Activated gamma-delta T cell treated with anti-CD3 and anti-CD28 coated beads, Interleukin-2, amount 50 U/mL, for 16 hours (primary cell): ENCODE measurements at places on chromosomes 4 and X.

DNA sequence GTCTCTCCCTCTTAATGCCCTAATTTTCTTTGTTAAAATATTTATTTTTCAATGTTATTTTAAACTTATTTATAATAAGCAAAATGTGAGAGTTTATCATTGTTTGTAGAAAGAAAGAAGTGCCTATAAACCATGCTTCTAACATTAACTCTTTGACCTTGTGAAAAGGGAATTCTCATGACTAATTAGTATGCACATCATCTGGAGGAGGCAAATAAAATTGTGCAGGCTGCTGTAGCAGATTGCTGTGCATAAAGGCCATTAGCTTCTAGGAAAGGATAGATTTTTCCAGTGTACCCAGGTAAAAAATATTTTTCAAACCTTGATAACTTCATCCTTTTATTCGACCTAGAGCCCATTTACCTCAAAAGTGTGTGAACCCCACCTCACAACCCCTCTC lies 84.6 kb upstream of the GUCY1A1 start:
- DNase-seq = no peak

GRCh38 chr4:70915036-70915815 lies 13.1 kb downstream of the MOB1B start:
- DNase-seq = no peak

DNA sequence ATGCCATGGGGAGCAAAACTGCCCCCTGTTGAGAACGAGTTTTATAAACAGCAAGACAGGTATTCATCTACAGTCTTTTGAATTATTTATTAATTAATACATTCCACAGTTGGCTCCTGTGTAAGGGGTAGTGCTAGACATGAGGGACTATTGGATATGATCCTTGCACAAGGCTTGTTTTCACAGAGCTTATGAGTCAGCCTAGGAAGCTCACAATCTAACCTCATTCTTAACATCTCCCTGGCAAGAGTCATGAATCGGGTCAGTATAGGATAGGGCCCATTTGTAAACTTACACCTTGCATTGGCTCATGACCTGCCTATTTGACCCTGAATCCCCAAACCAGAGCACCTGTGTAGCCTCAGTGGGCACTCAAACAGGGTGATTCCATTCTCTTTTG lies 209.1 kb upstream of the HCCS start:
- no peak for DNase-seq

DNA sequence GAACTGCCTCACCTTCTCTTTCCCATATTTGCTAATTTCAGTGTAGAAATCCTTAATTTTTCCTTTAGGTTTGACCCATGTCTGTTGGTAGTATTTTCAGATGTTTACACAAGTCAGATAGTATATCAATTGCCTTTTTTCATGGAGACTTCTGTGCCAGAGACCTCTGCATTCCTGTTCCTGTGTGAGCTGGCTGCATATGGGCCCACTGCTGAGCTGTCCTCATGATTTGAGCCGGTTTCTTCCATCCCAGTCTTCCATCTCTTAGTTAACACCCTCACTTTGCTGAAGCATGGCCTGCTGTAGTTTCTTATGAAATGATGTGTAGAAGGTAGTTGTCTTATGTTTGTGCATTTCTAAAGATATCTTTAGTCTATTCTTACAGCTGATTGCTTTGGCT lies 40.0 kb downstream of the CDS1 start:
- no peak for DNase-seq

DNA sequence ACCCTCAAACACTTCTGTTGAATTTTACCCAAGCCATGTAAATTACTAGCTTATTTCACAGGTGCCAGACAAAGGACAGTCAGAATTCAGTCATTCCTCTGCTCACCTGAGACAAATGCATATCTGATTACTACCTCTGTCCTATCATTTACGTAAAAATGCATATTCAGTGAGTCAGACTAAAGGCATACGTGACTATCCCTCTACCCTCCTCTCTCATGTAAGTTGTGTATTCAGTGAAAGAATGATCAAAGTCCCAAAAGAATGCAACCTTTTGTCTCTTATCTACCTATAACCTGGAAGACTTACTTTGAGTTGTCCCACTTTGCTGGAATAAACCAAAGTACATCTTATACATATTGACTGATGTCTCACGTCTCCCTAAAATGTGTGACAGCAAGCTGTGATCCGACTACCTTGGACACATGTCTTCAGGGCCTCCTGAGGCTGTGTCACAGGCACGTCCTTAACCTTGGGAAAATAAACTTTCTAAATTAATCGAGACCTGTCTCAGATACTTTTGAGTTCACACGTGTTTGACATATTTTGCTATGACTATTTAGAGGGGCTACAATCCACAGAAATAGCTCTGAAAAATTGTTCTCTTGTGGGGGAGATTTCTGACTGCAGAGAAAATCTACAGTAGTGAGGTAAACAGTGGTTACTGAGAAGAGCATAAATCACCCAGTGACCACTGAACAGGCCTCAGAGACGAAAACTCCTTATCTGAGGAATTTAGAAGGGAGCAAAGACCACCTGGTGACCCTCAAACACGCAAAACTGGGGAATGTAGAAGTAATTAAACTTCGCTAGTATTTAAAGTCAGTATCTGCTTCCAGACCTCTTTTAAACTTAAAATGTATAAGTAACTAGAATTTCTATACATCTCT lies 1575.8 kb downstream of the STIM2 start:
- no peak for DNase-seq

DNA sequence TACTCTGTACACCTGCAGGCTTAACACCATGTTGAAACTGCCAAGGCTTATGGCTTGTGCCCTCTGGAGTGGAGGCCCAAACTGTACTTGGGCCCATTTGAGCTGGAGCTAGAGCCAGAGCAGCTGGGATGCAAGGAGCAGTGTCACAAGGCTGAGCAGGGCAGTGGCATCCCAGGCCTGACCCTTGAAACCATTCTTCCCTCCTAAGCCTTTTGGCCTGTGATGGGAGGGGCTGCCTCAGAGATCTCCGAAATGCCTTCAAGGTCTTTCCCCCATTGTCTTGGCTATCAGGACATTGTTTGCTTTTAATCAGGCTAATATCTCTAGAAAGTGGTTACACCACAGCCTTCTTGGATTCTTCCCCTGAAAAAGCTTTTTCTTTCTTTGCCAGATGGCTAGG lies 10.9 kb upstream of the PNMA5 start:
- DNase-seq = no peak

- DNase-seq = no peak
Measured at GRCh38 chr4:124947622-124948265, 235.2 kb upstream of the ANKRD50 start.

DNA sequence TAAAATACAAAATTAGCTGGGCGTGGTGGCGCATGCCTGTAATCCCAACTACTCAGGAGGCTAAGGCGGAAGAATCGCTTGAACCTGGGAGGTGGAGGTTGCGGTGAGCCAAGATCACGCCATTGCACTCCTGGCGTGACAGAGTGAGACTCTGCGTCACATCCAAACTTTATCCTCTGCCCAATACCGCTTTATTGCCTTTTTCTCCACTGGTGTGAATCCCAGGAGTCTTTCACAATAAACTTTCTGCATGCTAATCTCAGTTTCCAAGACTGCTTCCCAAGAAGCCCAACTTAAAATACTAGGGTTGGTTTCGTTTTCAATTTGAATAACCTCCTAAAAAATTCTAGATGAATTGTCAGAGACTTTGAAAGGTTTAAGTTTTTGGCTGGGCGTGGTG lies 27.2 kb upstream of the DHX15 start:
- no peak for DNase-seq

DNA sequence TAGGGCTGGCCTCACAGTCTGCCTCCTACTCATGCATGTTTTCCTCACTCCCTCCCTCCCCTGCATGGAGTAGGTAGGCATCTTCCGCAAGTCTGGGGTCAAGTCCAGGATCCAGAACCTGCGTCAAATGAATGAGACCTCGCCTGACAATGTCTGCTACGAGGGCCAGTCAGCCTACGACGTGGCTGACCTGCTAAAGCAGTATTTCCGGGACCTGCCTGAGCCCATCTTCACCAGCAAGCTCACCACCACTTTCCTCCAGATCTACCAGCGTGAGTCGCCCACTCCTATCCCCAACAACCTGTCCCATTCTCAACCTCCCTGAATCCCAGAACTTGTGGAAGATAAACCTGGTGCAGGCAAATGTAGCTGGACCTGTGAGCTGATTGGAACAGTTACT lies 73.4 kb downstream of the STARD8 start:
- no peak for DNase-seq

GRCh38 chr4:83172371-83172770 lies 57.8 kb upstream of the PLAC8 start:
- DNase-seq = no peak

DNA sequence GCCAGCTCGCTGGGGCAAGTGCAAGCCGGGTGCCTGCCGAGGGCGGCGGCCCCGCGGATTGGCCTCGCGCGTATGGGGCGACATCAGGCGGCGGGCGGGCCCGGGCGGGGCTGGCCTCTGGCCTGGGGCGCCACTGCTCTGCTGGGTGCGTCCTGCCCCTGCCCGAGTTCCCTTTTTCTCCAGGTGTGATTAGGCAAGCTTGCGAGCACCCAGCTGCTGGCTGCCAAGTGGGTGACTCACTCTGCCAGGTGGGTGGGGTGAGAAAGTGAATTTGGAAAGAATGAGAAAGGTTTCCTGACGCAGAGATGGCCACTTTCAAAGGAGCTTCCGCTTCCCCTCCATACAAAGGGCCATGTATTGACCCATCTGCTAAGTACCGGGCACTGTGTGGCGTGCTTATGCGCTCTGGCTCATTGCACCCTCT lies 32.5 kb downstream of the FGFBP1 start:
- DNase-seq = no peak

GRCh38 chr4:156118507-156119220 lies 165.0 kb upstream of the CTSO start:
- DNase-seq = no peak

DNA sequence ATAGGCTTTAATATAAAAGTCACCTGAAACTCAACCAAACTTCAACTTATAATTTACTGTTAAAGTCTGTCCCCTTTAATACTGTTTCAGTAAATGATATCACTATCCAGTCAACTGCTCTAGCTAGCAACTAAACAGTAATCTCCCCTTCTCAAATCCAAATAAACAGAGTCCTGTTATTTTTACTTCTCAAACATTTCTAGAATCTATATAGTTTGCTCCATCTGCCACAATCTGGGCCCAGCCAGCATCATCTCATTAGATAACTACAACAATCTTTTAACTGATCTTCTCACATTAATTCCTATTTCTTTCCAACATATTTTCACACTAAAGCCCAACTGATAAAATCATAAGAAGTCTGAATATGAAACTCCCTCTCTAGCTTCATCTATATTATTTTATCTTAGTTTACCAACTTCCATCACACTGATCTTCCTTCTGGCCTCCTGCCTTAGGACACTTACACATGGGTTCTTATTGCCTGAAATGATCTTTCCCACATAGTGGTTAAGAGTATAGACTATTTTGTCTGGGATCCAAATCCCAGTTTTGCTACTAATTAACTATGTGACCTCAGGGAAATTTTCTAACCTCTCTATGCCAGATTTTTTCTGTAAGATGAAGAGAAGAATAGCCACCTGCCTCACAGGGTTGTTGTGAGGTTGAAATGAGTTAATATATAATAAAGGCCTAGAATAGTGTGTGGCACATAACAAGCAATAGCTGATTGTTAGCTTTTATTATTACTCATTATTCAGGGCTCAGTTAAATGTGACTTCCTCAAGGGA lies 18.6 kb downstream of the TBCK start:
- DNase-seq = no peak

GRCh38 chr4:36046026-36046425 lies 198.3 kb downstream of the ARAP2 start:
- no peak for DNase-seq

GRCh38 chrX:78673246-78673645 lies 14.1 kb upstream of the RTL3 start:
- no peak for DNase-seq

DNA sequence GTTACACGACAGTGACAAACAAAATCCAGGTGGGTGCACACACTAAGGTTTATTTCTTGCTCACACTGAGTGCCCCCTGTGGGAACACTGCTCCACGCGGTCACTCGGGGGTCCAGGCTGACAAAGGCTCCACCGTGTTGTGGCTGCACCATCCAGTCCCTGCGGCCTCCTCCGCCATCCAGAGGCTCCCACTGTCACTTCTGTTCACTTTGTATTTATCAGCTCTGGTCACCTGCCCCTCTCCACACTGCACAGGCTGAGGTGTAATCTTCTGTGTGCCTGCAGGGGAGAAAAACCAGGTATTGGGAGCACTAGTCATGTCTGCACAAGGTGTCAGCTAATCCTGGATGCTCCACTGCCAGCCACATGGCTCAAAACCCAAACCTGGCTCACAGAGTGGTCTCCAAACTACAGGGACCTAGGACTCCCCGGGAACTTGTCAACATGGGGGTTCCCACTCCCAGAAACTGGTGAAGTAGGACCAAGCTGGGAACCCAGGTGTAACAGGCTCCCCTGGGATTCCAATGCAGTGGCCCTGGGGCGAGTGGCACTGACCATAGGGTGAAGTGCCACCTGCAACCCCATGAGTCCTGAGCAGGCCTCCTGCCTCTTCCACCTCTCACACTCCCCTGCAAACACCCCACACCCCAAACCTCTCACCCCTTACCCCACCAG lies 25.5 kb downstream of the HMX1 start:
- DNase-seq = no peak

- DNase-seq = no peak
Measured at GRCh38 chrX:79365591-79365990, 1.5 kb downstream of the ITM2A start.

DNA sequence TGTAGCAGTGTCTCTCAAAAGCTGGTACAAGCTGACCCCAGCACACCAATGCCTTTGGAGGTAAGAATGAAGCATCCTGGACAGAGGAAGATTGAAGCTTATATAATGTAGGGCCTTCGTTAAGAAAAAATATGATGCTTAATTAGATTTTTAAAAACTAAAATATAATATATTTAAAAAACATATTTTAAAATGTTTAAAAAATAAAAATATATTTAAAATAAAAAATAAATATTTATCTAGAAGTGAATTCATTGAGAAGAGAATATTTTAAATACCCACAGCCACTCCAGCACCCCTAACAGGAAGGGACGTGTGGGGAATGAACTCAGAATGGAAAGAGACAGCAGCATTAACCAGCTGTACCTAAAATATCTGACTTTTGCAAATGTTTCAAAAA lies 65.1 kb upstream of the DDX53 start:
- DNase-seq = no peak

GRCh38 chr4:65880594-65880993 lies 210.3 kb upstream of the EPHA5 start:
- DNase-seq = no peak
